Activated CD4-positive, CD25-positive, alpha-beta regulatory T cell (primary cell): ENCODE measurements at places on chromosomes 13 and 19.

- no peak for DNase-seq
Observed at GRCh38 chr19:16290692-16291091, 33.9 kb upstream of the KLF2 start.

DNA sequence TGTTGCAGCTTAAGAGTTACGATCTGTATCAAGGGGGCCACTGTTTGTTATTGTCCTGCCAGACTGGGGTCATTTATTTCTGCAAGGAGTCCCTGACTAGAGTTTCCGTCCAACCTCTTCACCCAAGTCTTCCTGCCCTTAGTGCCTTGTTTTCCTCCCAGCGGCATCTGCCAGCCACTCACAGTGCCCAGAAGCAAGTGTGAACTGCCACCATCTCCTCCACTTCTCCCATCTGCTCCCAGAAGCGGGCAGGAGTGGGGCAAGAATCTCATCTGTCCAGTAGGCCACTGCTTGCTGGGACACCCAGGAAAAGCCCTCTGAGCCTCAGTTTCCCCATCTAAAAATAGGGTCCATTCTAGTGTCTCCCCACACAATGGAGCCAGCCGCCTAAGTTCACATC lies 4.0 kb downstream of the NOVA2 start:
- no peak for DNase-seq

GRCh38 chr13:93670866-93671265 lies 444.3 kb downstream of the GPC6 start:
- no peak for DNase-seq

DNA sequence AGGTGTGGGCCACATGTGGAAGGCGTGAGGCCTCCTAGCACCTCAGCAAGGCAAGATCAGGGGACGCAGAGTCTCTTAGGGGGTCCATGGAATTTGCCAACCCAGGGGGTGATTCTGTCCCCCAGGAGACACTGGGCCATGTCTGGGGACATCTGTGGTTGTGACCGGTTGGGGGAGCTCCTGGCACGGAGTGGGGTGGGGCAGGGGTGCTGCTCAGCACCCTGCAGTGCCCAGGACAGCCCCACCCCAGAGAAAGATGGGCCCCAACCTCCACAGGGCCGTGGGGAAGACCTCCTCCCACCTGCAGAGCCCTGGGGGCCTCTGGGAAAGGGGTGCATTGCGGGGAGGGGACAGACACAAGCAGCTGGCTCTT lies 4.0 kb downstream of the MKNK2 start:
- no peak for DNase-seq

GRCh38 chr13:109569958-109570711 lies 216.2 kb downstream of the IRS2 start:
- no peak for DNase-seq

GRCh38 chr13:31042481-31043165 lies 110.2 kb downstream of the TEX26 start:
- no peak for DNase-seq

DNA sequence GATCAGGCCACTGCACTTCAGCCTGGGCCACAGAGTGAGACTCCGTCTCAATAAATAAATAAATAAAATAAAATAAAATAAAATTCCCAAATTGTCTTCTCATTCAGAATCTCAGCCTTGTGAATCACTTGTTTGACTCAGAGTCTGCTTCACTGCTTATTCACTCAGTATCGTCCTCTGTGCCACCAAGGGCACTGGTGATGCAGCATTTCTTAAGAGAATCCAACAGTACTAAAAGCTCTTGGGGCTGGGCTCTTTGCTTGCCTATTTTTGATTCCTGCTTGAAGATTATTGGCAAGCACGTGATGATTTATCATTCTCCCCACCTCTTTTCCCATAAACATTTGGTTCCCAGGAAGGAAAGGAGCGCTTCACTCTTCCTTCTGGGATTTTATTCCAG lies 54.8 kb upstream of the HMGB1 start:
- no peak for DNase-seq

DNA sequence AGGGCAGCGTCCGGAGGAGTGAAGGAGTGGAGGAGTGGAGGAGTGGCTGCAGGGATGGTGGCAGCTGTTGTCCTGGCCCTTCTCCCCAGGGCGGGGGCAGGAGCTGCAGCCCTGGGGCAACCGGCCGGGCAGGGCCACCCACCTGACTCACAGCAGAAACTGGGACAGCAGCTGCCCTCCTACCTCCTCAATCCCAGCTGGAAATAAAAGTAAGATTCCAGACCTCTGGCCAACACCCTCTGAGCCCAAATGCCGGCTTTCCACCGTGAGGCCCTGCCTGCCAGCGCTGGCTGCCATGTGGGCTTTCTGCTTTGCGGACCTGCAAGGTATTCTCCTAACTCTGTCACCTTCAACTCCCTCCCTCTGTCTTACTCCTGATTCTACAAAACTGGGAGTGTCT lies 3.3 kb upstream of the CLPP start:
- no peak for DNase-seq

DNA sequence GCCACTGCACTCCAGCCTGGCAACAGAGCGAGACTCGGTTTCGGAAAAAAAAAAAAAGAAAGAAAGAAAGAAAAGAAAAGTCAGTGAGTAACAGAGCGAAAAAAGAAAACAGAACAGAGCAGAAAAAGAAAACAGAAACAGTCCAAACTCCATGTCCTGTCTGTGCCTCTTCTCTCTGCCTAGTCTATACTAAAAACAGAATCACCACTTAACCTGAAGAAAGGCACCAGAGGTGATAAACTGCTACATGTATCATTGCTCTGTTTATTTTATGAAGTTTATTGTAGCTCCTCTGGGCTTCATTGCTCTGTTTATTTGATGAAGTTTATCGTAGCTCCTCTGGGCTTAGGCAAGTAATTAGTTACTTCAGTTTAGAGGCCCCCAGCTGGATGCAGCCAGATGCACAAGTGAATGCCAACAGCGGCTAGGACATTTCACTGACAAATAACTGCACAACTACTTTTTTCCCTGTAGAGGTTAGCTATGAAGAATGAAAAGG lies 39.2 kb downstream of the TBC1D4 start:
- no peak for DNase-seq

DNA sequence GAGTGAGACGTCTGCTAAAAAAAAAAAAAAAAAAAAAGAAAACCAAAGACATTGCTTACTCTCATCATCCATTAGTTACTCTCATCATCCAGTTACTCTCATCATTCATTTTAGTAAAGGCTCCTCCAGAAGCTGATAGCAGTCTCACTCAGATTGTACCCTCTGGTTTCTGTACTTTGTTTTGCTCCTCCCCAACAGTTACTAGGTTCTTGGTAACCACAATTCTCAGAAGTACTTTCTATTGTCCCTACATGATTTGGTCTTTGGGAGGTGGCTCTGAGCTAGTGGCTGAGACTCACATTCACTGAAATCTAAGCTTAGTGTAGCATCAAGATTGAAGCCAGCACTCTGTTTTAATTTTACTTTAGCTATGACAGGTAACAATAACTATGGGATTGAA lies 14.3 kb downstream of the ERICH4 start:
- no peak for DNase-seq

- no peak for DNase-seq
Observed at GRCh38 chr13:50355797-50356196, 340.6 kb downstream of the KCNRG start.

DNA sequence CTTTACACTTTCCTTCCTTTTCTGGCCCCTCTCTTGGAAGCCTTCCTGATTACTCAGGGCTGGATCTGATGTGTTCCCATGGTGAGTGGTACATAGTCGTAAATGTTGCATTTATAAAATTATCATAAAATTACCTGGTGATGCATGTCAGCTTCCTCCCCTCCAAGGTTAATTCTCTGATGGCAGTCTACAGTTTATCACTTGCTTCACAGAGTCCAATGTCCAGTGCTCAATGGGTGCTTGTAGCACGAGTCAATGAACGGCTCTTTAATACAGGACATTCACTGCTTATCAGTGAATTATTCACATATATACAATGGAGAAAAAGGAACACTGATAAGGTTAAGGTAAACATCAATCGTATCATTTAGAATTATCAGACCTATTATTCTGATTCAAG lies 27.0 kb upstream of the OXGR1 start:
- no peak for DNase-seq

DNA sequence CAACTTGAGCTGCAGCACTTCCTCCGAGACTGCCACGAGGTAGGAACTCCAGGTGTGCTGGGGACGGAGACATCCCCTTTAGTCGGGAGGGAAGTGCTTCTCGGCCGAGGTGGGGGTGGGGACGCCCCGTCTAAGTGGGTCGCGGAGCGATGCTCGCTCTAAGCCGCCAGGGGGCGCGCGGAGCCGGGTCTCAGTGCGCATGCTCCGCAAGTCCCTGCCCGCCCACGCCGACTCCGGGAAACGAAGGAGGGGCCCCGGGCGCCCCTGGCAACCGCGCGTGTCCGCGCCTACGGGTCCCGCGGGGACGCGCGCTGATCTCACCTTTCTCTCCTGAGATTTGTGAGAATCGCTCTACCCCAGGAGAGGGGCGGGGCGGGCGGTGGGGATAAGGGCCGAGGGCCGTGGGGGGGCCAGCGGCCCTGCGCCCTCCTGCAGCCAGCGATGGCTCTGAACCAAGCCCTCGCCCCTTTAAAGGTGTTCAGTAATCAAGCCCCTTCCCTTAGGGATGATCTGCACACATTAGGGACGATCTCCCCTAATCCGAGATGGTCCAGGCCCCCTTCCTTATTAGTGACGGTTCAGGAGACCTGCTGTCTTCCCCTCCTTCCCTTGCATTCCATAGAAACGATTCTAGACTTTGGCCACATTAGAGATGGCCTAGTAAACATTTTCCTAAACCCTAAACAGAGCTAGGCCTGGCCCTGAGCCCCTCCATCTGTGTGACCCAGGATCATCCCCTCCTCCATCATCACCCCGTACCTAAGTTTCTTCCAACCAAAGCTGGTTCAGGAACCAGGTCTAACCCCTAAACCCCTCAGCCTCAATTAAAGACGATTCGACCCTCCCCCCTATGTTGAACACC lies 47.3 kb upstream of the SHKBP1 start:
- peak; percentile 79 for DNase-seq

GRCh38 chr19:39506944-39507714 lies 7.8 kb upstream of the SELENOV start:
- DNase-seq: no peak

DNA sequence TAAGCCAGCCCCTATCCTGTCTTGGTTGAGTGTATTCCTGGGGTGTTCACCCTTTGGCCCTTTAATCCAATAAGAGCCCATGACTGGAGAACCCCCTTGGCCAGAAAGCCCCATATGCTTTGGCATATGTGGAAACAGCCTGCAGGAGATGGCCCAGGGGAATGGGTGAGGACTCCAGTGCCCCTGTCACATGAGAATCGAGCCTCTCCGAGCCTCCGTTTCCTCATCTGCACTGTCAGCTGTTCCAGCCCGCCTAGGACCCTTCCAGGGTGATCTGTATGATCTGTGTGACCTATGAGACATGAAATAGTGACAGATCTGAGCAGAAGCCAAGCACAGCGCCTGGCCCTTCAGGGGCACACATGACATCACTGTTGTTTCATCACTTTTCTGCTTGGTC lies 300.7 kb downstream of the ZNF536 start:
- no peak for DNase-seq

GRCh38 chr19:14670408-14670807 lies 4.2 kb downstream of the ADGRE3 start:
- DNase-seq: no peak

DNA sequence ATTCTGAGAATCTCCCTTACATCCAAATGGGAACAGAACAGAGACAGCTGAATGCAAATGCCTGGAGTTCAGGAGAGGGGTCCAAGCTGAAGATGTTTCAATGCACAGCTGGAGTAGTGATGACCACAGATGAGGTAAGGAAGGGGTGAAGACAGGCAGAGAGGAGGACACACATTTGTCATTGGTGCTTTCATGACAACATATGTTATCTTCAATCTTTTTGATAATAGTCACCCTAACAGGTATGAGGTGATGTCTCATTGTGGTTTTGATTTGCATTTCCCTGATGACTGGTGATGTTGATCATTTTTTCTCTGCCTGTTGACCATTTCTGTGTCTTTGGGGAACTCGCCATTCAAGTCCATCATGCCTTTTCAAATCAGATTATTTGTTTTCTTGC lies 19.2 kb downstream of the SIGLEC7 start:
- no peak for DNase-seq

DNA sequence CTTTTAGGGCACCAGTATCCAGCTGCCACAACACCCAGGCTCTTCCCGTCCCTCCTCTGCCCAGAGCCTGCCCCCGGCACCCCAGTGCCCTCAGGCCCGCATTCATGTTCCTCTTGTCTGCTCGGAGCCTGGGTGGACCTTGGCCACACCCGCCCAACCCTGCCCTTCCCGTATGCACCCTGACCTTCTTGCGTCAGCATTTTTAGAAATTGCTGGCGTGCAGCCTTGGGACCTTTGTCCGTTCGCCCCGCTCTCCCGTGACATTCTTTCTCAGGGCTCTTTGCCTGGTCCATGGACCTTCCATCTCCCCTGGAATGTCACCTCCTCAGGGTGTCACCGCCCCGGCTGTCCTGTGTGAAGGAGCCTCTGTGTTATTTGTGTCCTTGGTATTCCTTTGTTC lies 7.6 kb downstream of the NUCB1 start:
- no peak for DNase-seq
